ENCODE measurements at places on chromosomes 4 and X.

DNA sequence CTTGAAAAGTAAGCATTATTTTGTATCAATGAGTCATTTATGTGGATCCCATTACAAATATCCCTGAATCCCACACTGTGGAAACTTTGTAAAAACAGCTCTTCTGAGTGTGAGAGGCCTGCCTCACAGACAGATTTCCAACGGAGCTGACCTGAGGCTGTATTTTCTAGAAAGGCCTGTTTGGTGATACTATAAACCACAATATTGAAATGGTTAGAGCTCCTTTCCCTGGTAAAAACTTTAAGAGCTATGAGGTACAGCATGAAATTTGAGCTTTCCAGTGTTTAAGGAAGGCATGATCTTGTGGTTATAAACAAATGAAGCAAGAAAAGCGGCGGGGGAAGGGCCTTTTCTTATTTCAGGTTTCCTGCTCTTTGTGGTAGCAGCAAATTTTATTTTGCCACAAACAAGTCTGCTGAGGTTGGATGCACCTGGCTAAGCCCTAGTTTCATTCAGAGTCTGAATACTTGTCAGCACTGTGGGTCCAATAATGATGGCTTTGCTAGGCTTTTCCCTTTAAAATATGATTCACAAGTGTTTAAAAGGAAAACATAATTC lies 86.8 kb upstream of the ETNPPL start:
- peak; percentile 86 for DNase-seq

DNA sequence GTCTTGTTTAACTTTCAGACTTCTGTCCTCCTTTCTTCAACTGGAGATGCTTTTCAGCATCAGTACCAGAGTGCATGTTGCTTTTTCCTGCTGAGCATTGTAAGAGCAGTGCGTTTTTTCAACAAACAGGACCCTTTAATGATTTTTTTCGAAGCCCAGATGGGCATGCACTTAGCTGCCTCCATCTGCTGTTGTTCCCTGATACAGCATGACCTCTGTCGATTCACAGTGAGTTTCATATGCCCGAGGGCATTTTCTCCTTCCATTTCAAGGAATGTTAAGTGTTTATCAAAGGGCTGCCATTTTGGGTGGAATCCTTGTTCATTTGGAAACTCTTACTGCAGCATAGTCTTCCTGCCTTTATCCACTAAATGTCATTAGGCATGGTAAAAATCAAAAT lies 428.6 kb downstream of the DTHD1 start:
- DNase-seq: no peak

- no peak for DNase-seq
These were observed 331.4 kb downstream of the PCDH7 start for GRCh38 chr4:31051565-31051964.

DNA sequence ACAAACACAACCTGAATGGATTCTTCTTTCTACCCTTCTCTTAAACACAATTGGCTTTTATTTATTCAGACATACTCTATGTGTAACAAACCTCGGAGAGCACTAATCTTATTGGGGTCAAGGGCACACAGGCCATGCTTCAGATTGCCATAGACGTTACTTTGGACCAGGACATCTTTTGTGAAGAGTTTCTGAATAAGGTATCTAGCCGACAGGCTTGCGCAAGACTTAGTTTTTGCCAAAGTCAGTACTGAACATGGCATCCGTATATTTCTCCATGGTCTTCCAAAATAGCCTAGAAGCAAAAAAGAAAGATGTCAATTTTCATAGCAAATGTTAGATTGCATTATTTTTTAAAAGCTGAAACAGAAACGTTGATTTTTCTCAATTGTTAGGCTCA lies 49.8 kb downstream of the BEND2 start:
- DNase-seq: no peak

- no peak for DNase-seq
These were observed 649 bp upstream of the ARAF start for GRCh38 chrX:47560179-47560933.

- DNase-seq: peak; percentile 94
These were observed 63.1 kb upstream of the IRF2 start for GRCh38 chr4:184537269-184538022.

DNA sequence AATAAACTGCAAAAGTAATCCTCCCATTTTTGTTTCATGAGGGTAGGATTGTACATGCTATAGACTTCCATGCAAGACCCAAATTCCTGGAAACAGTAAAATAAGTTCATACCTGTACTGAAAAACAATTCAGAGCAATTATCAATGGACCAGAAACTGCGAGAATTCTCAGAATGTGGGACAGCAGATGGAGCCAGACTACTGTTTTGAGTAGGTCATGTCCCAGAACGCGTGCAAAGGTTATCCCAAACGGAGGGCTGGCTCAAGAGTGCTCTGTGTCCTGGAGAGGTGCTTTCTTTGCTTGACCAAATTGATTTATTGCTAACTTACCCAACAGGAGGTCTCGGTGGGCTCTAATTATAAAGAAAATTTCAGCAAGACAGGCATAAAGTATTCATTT lies 1.7 kb upstream of the MAGEH1 start:
- no peak for DNase-seq

DNA sequence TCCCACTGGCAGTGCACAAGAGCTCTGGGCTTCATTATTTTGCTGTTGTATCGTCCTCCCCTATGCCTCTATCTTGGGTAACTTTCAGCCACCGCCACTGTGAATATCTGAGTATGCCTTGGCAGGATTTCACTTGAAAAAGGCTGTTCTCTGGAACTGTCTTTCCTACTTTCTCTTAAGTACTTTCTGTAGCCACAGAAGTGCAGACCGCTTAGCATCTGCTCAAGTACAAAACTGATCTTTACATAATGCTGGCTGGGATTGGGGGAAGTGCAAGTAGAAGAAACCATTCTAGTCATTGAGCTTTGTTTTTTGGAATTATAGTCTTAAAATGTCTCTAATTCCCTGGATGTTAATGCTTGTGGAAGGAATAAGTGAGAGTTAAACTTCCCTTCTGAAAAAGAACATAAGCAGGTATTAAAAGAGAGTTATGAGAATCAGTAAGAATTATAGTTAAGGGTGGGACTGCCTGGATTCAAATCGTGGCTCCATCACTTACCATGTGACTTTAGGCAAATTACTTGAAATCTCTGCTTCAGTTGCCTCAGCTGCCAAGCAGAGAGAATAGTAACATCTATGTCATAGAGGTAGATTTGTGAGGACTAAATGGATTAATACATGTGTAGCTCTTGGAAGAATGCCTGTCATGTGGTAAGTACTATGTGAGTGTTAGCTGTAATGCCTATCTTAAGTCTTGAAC lies 77.5 kb downstream of the MID1IP1 start:
- DNase-seq: peak; percentile 49

DNA sequence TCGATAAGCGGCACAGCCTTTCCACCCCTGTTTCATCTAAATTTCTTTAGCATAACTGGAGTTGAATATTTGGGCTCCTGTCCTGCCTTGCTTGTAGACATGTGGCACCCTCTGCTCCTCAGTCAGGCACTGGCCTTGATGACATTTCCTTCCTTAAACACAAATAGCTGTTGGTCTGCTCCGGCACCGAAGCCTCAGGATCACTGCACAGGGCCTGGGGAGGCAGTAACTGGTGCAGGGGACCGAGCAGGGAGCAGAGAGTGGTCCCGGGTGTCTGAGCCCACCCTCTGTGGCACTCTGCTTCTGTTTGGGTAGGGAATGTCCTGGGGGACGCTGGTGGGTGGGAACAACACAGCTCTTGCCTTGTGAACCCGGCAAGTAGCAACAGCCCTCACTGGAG lies 13.6 kb downstream of the RGS12 start:
- DNase-seq: no peak

GRCh38 chrX:109489174-109489573 lies 7.3 kb upstream of the GUCY2F start:
- DNase-seq: no peak

DNA sequence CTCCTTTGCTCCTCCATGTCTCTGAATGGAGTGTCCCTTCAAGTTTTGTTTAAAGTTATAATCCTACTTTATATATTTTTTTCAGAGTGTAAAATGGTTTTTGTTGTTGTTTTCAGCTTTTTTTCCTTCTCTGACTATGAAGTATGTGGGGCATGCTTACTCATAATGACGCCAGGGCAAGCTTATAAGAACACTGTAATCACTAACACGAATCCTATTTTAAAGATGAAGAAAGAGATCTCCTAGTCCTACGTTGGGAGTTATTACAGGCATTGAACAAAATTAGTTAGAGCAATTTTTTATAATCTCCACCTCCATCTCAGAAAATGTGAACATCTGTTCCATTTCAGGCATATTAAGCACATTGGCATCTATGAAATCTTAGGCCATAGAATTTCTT lies 268.1 kb upstream of the MAGEB2 start:
- no peak for DNase-seq

DNA sequence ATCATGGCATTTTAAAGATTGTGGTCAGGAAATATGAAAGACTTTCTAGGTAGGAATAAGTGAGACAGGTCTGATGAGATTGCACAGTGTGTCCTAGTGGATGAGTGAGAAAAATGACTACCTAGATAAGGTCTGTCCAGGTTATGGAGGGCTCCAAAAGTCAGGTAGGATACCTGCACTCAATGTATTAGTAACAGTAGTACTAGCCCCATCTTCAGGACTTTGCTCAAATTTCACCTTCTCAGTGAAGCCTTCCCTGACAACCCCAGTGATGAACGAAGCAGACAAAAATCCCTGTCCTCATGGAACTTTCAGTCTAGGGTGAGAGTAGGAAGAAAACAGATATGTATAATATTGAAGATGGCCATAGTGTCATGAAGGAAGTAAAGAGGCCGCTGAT lies 85.7 kb downstream of the ZIC3 start:
- no peak for DNase-seq

GRCh38 chr4:185838514-185839193 lies 26.7 kb upstream of the SORBS2 start:
- DNase-seq: no peak

DNA sequence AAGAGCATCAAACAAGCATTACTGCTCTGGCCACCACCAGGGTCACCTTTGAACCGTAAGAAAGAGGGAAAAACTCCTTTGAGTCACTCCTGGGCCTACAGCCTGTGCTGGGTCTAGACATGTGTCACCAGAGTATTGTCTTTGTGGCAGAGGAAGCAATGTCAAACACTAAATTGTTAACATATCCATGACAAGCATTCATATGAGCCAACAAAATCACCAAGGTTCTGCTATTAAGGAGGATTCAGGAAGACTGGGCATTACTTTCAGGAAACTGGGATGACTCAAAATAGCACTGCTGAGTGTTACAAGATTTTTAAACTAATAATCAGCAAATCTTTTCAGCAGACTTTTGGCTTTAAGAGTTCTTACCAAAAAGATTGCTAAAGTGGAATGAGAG lies 28.1 kb downstream of the LGI2 start:
- no peak for DNase-seq

DNA sequence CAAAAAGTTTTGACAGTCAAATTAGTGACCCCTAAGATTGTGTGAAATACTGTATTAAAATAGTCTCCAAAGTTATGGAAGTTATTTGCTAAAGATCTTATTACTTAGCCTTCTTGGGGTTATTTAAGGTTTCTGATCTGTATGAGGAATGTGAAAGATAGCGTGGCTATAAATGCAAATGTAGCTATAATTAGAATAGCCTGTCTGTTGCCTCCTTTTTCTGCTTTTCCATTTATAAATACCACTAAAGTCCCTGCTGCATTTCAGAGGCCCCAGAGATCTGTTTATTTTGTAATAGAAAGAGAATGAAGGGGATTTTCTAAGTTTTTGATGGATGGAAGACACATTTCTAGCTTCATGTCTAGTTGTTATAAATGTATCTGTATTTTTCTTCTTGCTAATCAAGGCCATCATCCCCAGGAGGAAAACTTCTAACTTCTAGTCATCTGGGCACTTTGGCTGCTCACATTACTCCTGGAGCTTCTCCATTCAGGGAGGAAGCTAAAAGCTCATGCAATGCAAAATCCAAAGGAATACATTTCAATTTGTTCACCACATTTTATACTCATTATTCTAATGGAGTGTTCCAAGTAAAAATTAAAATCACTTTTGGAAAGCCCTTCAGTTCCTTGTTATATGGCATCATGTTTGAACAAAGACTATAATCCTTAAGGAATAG lies 73.9 kb downstream of the INTS12 start:
- DNase-seq: no peak

DNA sequence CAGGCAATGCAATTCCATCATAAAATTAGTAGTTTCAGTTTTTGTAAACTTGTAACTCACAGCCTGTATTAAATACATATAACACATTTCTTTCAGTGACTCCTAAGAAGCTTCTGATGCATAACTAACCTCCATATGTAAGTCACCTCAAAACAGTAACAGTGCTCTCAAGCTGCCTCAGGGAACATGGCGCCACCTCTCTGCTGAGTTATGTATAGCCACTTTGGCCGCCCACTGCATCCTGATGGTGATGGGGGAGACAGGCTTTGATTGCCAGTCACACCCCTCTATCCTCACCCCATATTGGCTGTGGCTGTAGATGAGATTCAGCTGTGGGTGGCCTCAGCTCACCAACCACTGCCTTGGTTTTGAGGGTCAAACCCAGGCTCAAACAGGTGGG lies 54.3 kb downstream of the LRBA start:
- peak; percentile 19 for DNase-seq

GRCh38 chr4:26489101-26489985 lies 941 bp downstream of the CCKAR start:
- no peak for DNase-seq

- DNase-seq: no peak
These were observed 54.6 kb downstream of the CFAP299 start for GRCh38 chr4:80390178-80390577.

- no peak for DNase-seq
These were observed 44.8 kb downstream of the GAB1 start for GRCh38 chr4:143381189-143382118.

DNA sequence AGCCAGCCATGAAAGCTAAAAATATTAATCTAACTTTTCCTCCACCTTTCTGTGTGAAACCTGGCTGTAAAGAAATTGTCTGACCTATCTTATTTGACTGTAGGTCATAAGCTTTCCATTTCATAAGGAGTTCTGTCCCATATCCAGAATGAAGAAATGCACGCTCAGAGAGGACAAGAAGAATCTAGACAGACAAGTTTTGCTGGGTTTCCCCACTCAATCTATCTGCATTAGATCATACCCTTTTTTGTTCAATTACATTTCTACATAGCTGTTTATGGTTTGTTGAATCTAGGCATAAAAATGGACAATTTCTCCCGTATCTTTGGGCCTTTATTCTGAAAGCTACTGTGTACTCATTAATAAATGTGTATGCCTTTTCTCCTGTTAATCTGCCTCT lies 1495.1 kb downstream of the C4orf33 start:
- DNase-seq: no peak

GRCh38 chr4:177386278-177386815 lies 55.9 kb downstream of the AGA start:
- no peak for DNase-seq

DNA sequence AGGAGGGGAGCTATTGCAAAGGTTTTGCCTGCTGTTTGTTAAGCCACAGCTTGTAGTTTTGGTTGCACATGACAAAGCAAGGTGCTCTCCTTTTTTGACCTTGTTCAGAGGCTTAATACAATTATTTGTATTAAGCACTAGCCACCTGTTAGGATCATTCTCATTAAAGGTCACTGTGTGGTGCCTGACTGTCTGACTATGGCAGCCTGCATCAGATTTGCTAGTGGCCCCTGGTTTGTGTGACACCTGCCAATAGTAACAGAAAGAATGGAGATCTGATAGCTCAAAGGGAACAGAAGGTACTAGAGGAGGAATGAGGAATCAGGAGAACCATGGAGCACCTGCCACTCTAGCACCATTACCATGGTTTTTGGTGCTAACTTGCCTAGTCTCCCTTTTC lies 102.5 kb downstream of the POLA1 start:
- no peak for DNase-seq

- no peak for DNase-seq
These were observed 21.2 kb downstream of the USP53 start for GRCh38 chr4:119233750-119234149.

- DNase-seq: no peak
These were observed 192.1 kb downstream of the IDS start for GRCh38 chrX:149312988-149313387.

Measured in DND-41 (cell line).